Activated CD4-positive, alpha-beta T cell treated with anti-CD3 and anti-CD28 coated beads, Interleukin-2, amount 50 U/mL, for 48 hours (primary cell): ENCODE measurements at places on chromosomes 13 and 19.

DNA sequence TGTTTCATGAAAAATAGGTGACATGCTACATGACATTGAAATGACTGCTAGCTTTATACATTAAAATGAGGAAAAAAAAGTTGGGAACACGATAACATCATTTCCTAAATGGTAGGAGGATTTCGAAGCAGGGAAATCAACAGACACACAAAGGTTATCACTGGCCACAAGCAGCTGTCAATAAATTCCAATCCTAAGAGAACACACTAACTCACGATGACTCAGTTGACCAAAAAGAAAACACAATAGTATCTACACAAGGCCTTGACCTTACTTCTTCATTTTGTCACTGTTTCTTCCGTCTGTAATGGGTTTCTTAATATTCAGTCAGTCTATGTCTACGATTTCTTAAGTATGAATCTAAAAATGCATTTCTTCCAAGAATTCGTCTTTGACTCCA is 36.5 kb downstream of the STARD13 start:
- DNase-seq, result no peak

DNA sequence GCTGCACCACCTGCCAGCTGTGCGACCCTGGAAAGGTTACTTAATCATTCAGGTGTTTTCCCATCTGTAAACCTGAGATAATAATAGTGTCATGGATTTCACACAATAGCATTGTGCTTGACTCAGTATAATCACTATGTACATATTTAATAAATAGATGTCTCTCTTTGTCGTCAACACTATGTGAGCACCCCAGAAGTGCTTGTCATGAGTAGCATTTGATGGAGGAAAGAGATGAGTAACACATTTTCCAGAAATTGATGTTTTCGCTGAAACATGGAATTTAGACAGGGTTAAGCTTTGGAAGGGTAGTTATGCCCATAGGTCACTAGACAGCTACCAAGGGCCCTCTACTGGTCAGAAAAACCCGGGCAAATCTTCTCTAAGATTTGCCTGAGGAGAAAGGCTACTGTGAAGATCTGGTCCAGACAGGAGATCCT is 9.5 kb upstream of the MBNL2 start:
- no peak for DNase-seq

DNA sequence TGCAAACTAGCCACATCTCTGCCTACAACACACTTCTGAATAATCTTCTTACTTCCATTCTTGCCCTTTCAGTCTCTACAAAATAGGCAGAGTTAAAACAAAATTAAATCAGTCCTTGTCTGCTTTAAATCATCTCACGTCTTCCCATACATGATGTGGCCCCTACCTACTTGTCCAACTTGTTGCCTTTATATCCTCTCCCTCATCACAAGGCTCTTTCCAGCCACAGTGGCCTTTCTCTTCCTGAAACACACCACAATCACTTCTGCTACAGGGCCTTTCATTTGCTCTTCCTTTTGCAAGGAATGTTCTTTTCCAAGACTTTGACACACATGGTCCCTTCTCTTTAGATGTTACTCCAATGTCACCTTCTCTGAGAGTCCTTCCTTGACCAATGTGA is 1.7 kb downstream of the RBM26 start:
- DNase-seq, result no peak

DNA sequence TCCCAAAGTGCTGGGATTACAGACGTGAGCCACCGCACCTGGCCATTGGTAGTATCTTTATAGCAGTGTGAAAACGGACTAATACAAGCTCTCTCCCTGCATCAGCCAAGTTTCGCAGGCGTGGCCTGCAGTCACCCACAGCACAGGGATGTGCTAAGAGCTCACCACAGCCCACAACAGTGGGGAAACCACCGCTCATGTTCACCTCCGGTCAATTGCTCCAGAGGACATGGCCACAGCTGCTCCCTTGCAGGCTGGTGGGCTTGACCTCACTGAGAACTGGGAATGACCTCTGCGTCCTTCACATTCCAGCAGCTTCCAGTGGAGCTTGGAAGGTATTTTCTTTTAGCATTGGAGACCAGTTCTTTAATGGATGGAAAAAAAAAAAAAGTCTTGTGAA is 156.4 kb downstream of the KCTD15 start:
- no peak for DNase-seq

GRCh38 chr19:39497701-39497995 is 1.1 kb upstream of the DLL3 start:
- no peak for DNase-seq

GRCh38 chr13:102697929-102698648 is 3.2 kb upstream of the METTL21C start:
- no peak for DNase-seq

- DNase-seq, result no peak
Measured at GRCh38 chr13:35792911-35793310, 316.4 kb upstream of the MAB21L1 start.

GRCh38 chr19:54661846-54662481 is 821 bp upstream of the LILRB4 start:
- DNase-seq, result no peak

GRCh38 chr13:20891768-20892167 is 10.8 kb downstream of the XPO4 start:
- DNase-seq, result no peak

- DNase-seq, result no peak
Measured at GRCh38 chr19:13429563-13429962, 76.7 kb downstream of the CACNA1A start.

DNA sequence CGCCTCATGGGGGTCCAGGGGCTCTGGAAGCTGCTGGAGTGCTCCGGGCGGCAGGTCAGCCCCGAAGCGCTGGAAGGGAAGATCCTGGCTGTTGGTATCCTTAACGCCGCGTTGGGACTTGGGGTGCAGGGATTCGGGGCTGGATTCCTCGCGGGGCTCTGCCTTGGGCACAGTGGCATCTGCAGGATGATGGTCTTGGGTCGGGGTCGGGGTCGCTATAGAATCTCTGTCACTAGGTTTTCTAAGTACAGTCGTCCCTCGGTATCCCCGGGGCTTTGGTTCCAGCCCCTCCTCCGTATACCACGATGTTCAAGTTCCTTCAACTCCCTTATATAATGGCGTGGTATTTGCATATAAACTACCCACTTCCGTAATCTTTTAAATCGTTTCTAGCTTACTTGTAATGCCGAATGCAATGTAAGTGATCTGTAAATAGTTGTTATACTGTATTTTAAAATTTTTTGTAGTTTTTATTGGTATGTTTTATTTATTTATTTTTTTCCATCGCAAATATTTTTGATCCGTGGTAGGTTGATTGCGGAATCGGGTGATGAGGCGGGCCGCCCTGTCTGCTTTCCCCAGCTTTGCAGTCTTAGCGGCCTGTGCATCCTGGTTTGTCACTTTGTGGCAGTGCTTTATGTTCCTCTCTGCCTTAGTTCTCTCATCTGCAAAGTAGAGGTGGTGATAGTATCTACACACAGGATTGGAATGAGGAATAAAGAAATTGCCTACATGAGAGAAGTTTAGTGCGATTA is 606 bp downstream of the ERCC5 start:
- DNase-seq, result peak; percentile 56

DNA sequence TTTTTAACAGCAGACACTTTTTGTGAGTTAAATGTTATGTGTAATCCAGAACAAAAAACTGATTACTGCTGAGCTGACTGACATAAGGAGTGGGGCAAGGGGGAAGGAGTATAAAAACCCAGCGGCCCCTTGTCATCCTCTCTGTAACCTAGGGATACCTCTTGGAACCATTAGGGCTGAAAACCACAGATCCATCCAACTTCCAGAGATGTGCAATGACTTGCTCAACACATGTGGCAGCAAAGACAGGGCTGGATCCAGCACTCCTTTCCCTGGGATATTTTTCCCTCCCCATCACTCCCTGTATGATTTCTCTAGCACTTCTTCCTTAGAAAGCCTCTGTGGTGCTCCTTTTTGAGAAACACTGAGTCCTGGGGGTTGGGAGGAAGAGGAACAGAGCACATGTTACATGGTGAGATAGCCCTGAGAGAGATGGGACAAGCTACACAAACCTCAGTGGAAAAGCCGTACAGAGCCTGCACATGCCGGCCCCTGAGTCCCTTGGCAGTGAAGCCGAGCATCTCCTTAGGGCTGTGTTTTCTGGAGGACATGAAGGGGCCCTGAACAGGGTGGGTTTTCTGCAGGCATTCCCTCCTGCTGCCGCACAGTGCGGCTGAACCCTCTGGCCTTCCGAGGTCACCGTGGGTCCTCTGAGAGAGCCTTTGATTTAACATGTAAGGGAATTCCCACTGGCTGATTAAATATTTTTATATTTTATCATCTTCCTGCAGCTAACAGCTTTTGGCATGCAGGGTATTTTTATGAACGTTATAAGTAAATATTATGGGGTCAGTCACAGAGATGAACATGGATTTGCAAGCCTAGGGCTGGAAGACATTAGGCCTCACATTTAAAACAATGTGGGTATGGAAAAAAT is 219.9 kb downstream of the COG6 start:
- DNase-seq, result no peak

DNA sequence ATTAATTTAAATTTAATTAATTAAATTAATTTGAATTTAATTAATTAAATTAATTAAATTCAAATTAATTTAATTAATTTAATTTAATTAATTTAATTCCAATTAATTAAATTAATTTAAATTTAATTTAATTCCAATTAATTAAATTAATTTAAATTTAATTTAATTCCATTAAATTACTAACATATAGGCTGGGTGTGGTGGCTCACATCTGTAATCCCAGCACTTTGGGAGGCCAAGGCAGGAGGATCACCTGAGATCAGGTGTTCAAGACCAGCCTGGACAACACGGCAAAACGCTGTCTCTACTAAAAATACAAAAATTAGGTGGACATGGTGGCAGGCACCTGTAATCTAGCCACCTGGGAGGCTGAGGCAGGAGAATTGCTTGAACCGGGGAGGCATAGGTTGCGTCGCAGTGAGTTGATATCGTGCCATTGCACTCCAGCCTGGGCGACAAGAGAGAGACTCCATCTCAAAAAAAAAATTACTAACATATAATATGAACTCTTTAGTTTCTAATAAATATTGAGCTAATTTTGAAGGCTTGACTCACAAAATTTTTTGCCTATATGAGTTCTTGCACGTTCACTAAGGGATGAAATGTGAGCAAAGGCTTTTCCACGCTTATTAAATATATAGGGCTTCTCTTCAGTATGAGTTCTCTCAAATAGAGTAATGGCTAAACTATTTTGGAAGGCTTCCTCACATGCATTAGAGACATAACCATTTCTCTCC is 9.0 kb upstream of the USP29 start:
- DNase-seq, result no peak

GRCh38 chr19:12754465-12755196 is 3.0 kb downstream of the BEST2 start:
- DNase-seq, result no peak

DNA sequence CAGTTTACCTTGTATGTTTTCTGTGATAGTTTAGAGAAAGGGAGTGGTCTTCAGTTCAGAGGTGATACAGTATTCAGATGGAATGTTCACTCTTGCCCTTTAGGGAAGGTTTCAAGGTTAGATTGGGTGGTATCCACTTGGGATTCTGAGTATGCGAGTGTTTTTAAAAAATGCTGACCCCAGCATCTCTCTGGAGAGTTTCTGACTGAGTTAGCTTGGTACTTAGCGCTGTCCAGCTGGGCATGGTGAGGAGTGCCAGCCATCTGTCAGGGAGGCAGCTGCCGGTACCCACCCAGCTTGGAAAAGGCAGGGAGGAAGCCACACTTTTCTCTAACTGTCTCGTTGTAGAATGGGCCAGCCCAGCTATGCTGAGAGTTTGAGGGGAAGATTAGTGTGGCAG is 63.3 kb downstream of the ARHGEF7 start:
- no peak for DNase-seq

- no peak for DNase-seq
Measured at GRCh38 chr13:29710511-29710910, 115.0 kb upstream of the SLC7A1 start.

- peak; percentile 49 for DNase-seq
Measured at GRCh38 chr19:5719274-5719960, 529 bp downstream of the LONP1 start.

DNA sequence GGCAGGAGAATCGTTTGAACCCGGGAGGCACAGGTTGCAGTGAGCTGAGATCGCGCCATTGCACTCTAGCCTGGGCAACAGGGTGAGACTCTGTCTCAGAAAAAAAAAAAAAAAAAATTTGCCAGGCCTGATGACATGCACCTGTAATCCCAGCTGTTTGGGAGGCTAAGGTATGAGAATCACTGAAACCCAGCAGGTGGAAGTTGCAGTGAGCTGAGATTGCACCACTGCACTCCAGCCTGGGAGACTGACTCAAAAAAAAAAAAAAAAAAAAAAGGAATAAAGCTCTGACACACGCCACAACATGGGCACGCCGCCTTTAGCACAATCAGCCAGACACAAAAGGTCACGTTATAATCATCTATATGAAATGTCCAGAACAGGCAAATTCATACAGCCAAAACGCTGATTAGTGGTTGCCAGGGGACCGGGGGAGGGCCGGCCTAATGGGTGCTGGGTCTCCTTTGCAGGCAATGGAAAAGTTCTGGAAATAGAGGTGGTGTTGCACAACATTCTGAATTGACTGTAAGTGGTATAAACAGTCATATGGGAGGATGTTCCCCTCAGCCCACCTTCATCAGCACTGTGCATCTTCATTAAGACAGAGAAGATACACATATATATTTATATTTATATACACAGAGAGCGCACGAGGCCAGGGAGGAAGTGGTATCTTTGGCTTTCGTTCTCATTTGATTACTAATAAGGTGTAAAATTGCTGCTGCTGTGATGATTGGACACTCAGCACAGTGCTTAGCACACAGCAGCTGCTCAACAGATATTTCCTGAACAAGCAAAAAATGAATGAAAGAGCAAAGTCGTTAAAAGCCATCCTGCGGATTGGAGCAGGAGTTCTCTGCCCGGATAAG is 3.8 kb downstream of the HSPBP1 start:
- no peak for DNase-seq

DNA sequence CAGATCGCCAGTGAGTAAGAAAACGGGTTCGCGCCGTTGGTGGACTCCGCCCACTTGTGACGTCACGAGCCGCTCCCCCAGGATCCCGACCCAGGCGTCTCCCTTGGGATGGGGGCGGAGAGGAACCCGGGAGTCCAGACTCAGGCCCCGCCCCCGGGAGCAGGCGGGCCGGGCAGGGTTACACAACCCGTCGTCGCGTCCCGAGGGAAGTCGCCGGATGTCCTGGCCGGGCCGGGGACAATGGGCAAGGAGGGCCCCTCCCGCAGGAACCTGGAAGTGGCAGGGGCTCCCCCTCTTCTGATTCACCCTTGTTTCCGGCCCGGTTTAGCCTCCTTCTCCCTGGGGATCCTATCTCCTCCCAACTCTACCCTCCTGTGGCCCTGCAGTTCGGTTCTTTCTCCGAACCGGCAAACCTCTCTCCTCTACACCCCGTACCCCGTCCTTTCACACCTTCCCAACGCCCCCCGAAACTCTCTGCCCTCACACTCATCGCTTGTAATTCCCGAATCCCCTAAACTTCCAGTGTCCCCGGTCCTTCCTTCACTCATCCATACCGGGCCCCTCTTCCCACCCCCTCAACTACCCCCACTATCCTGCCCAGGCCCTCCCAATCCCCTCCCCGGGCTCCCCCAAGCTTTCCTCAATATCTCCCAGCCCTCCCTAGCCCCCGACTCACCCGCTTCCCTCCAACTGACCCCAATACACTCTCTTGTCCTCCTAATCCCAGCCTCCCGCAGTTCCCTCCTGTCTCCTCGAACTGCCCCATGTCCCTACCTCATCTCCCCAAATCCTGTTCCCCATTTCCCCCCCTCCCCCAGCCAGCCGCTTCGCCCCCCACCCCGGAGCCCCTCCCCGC is 20.0 kb upstream of the ERCC1 start:
- DNase-seq, result peak; percentile 79
